ENCODE measurements at places on chromosomes 5 and 9.

DNA sequence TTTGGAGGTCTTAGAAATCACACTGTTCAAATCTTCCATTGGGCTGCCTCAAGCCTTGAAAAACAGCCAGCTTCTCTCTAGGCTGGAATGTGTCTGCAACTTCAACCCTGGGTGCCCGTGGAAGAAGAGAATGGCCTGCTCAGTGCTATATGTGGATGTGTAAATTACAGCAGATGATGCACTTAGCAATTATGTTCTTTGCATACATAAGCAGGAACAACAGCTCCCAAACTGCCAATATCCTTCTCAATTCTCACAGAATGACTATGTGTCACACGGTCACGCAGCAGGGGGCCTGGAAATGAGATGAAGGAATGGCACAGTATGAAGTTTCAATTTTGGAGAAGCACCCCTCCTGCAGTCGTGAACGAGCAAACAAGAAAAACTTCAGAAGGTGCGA is 175.2 kb upstream of the SMARCA2 start:
- no peak for DNase-seq

GRCh38 chr5:122169350-122170103 is 40.2 kb downstream of the ZNF474 start:
- DNase-seq = no peak

- DNase-seq = no peak
These were observed 149.5 kb downstream of the ADAMTSL1 start for GRCh38 chr9:18623221-18624079.

DNA sequence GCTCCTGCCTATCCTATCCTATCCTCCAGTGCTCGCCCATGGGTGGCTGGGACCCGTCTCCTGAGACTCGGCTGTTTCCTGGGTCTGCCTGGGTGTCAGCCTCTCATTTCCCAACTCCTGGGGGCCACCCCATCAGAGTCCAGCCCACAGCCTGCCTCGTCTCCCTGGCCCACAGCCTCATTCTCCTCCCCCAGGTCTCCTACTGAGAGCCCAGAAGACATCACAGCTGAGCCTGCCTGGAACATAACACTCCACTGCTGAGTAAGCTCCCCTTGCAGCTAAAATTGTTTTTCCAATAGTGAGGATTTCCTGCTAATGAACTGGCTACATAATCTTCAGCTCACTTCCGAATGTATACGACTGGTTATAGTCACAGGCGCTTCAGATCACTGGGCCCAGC is 95.3 kb downstream of the TTLL11 start:
- DNase-seq = no peak

DNA sequence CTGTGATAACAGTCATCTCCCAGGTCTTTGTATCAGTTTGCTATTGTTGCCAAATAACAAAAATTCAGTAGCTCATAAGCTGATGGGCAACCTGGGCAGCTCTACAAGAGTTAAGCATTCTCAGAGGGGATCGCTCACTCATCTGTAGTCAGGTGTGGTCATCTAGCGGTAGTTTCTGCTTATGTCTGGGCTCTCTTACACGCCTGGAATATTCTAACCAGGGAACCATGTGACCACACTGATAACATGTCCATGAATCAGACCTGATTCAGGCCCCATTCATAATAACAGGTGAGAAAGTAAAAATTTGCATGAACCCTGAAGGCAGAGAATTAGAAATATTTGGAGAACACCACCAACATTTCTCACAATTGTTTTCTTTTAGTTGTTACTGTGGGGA is 576.1 kb downstream of the SLCO4C1 start:
- DNase-seq = no peak

- no peak for DNase-seq
These were observed 22.0 kb downstream of the CDC42SE2 start for GRCh38 chr5:131285703-131286399.

GRCh38 chr9:113148781-113149510 is 1.9 kb upstream of the SLC31A2 start:
- DNase-seq = no peak

GRCh38 chr5:93348231-93348630 is 232.8 kb downstream of the NR2F1-AS1 start:
- DNase-seq = no peak

- DNase-seq = peak; percentile 3
These were observed 28.5 kb downstream of the RHOBTB3 start for GRCh38 chr5:95759634-95760033.

GRCh38 chr9:95874989-95875304 is 544 bp upstream of the ERCC6L2 start:
- DNase-seq = peak; percentile 46

DNA sequence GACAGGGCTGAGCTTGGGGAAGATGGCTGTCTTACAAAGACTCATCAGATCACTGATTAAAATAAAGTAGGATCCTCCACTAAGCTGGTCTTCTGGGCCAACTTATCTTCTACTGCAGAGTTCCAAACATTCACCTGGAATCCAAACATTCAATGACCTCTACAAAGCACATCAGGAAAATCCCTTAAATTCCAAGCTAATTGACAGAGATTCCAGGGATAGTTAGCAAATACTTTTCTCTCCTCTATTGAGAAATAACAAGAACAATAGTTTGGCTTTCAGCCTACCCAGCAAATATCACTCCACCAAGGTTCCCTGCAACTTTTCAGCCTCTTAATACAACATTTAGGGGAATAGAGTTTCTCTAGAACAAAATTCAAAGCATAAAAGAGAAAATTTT is 140.6 kb upstream of the LIFR start:
- DNase-seq = no peak

GRCh38 chr5:10124287-10124686 is 125.4 kb downstream of the ATPSCKMT start:
- no peak for DNase-seq

DNA sequence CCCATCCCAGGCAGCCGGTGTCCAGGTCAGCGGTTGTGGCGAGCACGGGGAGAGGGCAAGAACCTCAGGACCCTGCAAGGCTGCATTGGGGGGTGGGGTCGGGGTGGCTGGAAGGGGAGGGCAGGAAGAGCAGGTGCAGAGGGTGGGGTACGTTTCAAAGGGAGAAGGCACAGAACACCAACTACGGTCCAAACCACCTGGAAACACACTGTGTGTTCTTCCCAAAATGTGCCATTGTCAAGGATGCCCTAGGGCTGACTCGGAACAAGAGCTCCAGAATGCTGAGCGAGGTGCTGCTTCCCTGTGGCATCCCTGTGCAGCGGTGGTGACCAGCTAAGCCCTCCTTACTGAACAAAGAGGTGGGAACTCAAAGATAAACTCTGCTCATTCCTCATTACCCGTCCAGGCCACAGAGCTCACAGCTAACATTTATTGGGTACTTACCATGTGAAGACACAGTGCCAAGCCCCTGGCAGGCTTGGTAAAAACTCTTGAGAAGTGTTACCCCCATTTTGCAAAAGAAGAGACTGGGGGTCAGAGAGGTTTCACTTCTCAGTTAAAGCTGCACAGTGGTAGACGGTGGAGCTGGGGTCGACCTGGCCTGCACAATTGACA is 153.8 kb downstream of the COL23A1 start:
- no peak for DNase-seq

DNA sequence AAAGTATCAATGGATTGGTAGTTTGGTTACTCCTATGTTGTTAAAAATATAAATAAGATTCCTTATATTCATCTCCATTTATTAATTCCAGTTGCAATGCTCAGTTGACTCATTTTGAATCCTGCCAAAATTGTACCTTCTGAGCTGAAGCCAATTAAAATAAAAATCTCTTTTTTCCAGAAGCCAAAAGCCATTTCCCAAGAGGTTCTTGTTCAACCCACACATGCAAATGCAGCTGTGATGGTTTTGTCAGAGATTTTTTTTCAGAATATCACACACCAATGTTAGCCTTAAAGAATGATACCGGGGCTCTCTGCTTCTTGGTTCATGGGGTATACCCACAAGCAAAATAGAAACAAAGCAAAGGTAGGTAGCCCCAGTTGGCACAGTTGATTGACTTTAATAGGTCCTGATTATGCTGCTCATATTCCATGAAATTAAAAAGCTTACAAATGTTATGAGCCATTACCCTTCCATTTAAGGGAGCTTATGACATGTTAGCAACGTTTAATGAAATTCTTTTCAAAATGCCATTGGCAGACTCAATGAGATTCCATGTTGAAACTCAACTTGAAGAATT is 208.0 kb downstream of the SGCD start:
- DNase-seq = no peak

GRCh38 chr9:3968891-3969290 is 331.0 kb downstream of the GLIS3 start:
- DNase-seq = no peak

GRCh38 chr5:9358961-9359685 is 186.8 kb downstream of the SEMA5A start:
- no peak for DNase-seq

DNA sequence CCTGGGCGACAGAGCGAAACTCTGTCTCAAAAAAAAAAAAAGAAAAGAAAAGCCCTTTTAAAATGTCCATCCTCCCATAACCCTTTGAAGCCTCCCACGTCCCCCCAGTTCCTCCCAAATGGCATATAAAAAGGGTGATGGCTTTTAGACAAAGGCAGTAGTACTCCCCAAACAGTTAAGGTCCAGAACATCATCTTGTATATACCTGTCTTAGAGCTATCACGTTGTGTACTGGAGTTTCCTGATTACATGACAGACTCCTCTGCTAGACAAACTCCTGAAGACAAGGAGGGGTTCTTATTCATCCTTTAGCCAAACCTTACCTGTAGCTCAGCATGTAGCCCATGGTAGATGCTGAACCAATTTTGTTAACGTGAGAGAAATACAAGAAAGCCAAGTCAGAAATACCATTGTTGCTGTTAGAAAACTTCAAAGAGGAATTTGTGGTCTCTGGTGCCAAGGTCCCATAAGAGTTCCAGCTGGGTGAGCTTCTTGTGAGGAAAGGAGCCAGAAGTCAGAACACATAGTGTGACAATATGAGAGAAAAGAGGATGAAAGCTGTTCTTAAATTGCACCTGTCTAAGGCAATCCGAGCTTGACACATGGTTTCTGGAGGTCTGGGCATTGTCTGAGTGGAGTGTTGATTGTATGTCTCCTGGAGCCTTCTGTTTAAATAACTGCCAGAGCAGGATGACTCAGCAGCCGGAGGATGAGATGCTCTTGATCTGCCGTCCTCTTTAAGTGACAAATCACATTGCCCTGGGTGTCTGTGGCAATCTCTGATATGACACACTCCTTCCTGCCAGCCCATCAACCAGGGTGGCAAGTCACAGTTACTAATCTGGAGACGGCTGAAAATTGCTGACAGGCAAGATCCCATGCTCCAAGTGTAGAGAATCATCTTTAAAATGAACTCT is 69.1 kb downstream of the ARRDC3 start:
- peak; percentile 89 for DNase-seq

- DNase-seq = no peak
These were observed 46.6 kb upstream of the NEURL1B start for GRCh38 chr5:172594431-172594830.

DNA sequence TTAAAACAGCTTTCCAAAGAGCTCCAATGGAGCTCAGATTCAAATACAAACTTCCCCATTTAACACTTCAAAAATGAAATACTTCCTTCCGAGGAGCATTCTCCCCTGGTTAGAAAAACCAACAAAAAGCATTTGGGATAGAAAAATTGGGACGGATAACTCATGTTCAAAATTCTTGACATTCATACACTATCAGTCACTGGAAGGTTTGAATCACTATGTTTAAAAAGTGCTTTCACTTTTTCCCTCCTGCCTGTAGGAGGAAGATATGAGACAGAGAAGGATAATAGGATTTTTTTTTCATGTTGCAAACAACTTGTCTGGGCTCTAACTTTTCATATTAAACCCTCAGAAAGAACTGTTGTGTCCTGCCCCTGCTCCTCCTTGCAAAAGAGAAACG is 412.0 kb downstream of the ACTL7B start:
- DNase-seq = peak; percentile 5

DNA sequence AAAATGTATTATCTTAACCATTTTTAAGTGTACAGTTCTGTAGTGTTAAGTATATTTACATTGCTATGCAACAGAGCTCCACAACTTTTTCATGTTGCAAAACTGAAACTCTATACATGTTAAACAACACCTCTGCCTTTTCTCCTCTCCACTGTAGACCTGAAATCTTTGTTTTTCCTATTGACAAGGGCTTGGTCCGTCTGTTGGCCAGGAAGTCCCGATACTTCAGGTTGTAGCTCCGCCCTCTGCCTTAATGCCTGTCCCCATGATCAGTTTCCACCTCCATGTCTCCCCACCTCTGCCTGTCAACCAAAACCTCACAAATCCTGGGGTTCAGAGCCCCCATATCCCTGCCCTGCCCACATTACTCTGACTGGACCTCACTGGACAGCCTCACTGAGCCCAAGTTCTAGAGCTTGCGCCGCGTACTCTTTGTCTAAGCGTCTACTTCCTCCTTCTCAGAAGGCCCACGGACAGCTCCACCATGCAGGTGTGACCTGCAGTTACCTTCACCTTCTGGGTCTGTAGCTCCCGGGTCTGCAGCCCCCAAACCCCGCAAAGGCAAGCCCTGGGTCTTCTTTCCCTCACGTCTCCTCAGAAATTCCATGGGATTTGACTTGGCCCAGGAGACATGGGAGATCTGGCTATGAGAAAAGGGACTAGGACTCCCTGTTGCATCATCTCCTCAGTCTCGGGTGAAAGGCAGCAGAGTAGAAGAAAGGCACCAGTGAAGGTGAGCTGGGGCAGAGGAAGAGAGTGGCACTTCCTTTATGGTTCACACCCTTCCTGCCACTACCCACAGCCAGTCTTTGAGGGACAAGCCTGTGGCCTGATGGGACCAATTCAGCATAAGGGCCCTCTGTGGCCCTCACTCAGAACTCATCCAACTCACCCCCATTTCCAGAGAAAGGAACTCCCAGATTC is 8.0 kb downstream of the GLIPR2 start:
- DNase-seq = no peak

- DNase-seq = no peak
These were observed 709 bp downstream of the SLC35D2 start for GRCh38 chr9:96382839-96383164.

- DNase-seq = no peak
These were observed 59.7 kb upstream of the RAD23B start for GRCh38 chr9:107223381-107223780.

DNA sequence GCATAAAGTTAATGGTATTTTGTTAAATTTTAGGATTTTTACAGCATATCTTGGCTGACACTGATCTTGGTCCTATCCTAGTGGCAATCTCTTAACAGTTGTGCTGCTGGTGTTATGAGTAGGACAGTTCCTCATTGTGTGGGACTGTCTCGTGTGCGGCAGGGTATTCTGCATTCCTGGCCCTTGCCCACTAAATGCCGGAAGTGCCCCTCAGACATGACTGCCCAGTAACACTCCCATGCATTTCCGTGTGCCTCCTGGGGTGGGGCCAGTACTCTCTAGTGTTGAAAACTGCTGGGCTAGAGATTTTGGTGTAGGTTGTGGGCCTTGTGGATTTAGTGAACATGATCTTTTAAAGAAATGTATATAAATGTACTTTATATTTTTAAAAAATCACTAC is 227.1 kb upstream of the DMRT1 start:
- no peak for DNase-seq

GRCh38 chr5:123382252-123382651 is 41.0 kb downstream of the CEP120 start:
- DNase-seq = no peak

GRCh38 chr5:127793879-127794278 is 90.7 kb downstream of the CCDC192 start:
- DNase-seq = no peak

Data from NCI-H345 (cell line).